ENCODE measurements at places on chromosomes 3 and 15.

DNA sequence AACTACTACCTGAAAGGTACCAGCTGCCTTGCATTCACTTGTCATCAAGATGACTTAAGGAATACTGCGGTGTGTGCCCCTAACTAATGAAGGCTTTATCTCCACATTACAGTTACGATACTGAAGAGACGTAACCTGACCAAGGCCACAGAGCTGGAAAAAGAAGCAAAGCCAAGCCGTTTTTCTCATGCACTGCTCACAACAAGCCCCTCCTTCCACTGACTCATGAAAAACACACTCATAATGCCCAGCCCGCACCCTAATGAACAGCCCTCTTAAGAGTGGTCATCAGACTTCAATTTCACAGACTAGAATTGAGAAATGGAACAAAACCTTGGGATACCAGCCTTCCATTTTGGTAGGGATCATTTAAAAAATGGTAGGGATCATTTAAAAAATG lies 11.6 kb downstream of the PSMD6 start:
- DNase-seq, result no peak

DNA sequence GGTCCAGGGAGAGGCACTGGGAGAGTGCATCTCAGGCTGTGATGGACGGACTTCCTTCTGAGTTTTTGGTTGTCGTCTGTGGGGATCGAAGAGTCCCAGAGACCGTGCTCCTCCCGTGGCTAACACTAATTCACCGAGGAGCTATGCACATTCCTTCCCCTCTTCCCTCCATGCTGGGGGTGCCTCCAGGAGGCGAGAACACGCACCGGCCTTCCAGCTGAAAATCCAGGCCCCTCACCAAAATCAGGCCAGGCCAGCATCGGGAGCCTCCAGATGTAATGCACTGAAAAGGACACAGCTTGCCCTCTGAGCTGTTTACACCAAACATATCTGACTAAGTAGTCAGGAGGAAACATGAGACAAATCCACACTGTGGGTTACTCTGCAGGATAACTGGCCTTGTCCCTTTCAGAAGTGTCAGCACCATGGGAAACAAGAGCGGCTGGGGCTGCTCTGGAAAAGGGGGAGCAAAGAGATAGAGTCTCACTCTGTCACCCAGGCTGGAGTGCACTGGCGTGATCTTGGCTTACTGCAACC lies 5.5 kb downstream of the RNU5B-1 start:
- DNase-seq, result no peak

DNA sequence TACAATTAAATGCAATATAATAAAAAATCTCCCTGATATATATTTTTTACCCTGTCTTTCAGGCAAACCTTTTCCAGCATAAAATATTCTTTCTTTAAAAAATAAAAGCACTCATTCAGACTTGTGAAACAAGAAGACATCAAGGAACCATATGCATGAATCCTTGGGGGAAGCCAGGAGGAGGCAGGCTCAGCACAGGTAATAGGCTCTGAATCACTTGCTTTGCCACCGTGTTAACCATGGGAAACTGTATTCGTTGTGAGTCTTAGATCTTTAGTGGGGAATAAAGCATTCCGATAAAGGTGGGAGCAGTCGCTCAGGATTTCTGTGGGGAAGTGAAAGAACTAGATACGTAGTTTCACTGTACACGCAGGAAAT lies 42.4 kb downstream of the FBN1 start:
- no peak for DNase-seq

DNA sequence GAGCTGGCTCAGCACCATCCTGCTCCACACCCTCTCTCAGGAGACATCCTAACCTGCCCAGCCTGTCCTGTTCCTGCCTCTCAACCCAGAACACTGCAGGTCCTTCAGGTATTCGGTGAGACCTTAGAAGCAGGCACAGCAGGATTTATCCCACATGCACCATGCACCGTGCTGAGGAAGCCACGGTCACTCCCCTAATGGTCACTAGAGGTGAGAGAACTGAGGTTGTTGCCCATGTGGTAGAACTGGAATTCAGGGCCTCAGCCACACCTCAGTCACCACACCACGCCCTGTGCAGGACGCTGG lies 36.9 kb downstream of the APBA2 start:
- no peak for DNase-seq

DNA sequence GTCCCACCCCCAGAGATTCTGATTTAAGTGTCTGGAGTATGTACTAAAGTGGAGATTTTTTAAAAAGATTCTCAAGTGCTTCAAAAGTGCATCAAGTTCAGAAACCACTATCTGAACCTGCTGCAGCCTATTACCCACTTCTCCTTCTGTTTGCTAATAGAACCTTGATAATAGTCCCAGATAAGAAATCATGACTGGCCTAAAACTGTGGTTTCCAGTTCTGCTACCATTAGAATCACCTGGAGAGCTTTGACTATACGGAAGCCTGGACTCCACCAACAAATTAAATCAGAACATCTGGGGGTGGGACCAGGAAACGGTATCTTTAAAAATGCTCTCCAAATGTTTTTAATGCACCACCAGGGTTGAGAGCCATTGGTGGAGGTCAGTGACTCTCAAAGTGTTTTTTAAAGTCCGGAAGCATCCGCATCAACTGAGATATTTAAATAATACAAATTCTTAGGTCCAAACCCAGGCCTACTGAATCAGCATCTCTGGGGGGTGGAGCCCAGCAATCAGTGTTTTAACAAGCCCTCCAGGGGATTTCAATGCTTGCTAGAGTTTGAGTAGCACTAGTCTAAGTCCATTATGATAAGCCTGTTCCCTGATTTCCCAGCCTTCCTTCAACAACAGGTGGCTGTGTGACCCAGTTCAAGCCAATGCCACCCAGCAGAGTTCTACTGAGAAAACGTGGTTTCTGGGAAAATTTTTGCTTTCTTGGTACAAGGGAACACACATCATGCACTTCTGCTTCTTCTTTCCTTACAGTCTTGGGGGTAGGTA lies 45.4 kb upstream of the TIPARP start:
- no peak for DNase-seq

- no peak for DNase-seq
Observed at GRCh38 chr15:85730001-85730820, 64.5 kb downstream of the KLHL25 start.

- DNase-seq, result no peak
Observed at GRCh38 chr3:101391413-101391950, 71.1 kb upstream of the IMPG2 start.

GRCh38 chr15:85770096-85771041 lies 24.4 kb downstream of the KLHL25 start:
- DNase-seq, result no peak

- no peak for DNase-seq
Observed at GRCh38 chr3:146222204-146223046, 28.5 kb downstream of the PLSCR4 start.

- no peak for DNase-seq
Observed at GRCh38 chr3:72158639-72159326, 373.8 kb upstream of the PROK2 start.

DNA sequence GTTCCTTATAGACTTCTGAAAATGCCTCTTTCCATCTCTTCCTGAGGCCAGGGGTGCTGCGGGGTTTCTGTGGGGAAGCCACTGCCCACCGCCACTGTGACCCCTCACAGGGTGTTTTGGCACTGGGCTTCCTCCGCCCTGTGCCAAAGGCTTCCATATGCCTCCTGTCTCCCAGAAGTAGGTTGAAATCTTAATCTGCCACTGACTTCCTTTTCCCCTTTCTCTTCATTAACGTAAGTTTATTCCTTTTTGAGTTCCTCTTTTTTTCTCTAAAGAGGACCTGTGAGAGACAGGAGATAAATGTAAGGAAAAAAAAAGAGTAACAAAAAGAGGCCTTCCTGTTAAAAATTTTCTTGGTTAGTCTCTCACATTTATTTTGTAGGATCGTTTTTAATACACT lies 220.5 kb downstream of the CTNNB1 start:
- DNase-seq, result no peak

All from hypothalamus (tissue), 51 donors.